ENCODE measurements at places on chromosomes 5 and 9.

DNA sequence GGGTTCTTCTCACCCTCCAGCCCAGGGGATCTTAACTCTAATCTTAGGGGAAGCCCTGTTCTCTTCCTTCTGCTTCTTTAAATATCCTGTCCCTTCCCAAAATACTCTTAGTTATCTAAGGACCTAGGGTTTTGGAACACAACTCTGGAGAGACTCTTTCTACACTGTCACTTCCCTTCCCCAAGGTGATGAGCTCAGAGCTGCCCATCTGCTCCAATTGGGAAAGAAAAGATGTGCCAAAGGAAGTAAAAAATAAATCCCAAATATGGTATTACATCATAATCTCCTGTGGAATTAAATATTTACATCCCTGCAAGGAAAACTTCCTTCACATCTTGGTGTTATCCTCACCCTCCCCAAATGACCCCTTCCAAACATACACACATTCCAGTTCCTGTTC lies 291.2 kb downstream of the EPB41L4A start:
- DNase-seq = no peak

DNA sequence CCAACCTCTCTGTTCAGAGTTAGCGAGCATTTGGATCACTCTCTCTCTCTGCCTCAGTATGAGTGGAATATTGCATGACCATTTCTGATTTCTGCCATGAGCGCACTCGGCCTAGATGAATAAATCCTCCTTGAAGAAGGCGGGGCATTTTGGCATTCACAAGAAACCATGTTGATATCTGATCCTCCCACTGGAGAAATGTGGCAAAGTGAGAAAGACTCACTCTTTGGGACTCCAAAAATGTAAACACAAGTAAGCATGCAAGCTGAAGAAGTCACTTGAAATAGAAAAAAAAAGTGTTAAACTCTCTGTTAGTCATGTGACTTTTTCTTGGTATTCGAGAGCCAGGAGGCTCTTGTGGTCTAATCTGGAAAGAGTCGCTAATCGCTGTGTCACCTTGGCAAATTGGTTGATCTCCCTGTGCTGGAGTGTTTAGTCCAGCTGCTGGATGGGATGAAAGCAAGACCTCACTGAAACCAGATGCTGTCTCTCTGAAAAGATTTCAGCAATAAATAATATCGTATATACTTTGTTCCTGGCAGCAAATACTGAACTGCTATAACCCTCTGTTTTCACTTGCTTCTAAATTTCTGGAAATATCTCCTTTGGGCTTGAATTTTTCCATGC lies 95.5 kb downstream of the GHR start:
- DNase-seq = peak; percentile 1

- no peak for DNase-seq
These were observed 419.9 kb downstream of the MAN2A1 start for GRCh38 chr5:110109667-110110066.

DNA sequence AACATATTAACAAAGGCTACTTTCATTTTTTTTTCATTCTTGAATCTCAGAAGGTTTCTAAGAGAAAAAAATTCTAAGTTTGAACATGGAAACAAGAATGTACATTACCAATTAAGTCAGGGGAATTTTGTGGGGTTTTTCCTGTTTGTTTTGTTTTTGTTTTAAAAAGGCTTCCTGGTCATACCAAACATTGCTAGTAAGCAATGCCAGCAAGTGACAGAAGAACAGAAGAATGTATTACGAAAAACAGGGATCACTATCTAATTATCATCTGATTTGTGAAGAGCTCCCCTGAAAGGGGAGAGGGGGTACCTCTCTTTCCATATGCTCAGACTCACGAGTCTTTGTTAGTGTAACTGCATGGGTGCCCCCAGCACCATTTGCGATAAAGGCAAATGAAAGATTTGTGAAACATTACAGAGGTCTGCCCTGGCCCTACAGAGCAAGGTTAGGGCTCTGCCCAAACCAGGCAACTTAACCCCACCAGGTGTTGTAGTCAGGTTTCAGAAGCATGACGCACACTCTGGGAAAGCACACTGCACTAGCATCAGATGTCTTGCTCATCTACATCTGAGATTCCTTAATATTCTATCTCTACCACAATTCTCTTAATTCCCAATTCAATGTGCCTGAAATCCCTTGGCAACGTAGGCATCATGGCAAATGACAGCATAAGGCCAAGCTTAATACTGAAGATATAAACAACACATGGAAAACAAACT lies 268.2 kb downstream of the MLLT3 start:
- DNase-seq = peak; percentile 44

DNA sequence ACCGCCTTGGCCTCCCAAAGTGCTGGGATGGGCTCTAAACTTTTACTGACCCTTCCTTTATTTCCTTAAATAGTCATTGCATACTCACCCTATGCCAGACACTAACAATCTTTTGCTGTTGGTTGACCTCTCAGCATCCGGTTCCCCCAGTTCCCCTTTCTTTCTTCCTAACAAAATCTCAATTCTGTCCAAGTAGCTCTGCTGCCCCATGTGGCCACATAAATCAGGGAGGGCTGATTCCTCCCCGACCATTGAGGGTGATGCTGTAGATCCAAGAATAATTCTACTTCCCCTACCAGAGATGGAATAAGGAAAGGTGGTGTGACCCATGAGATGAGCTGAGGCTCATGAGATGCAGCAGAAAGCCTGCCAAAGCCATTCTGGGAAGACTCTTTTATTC lies 315.3 kb upstream of the MSX2 start:
- no peak for DNase-seq

All from fibroblast of villous mesenchyme (primary cell).